ENCODE measurements at places on chromosomes 16 and 17. TPM values are rescaled to one million over a fixed set of nuclear protein-coding genes. Genes with fewer than 3 reads are reported as not detected.

- H3K4me3 ChIP-seq, result no peak overlapping the region
- no peaks in the 10 kb centered on the region for H3K36me3 ChIP-seq
- no peaks in the 10 kb centered on the region for H3K4me1 ChIP-seq
- no peak overlapping the region for H3K27ac ChIP-seq
Observed at GRCh38 chr17:68820825-68821481, 134.2 kb downstream of the ABCA8 start.

DNA sequence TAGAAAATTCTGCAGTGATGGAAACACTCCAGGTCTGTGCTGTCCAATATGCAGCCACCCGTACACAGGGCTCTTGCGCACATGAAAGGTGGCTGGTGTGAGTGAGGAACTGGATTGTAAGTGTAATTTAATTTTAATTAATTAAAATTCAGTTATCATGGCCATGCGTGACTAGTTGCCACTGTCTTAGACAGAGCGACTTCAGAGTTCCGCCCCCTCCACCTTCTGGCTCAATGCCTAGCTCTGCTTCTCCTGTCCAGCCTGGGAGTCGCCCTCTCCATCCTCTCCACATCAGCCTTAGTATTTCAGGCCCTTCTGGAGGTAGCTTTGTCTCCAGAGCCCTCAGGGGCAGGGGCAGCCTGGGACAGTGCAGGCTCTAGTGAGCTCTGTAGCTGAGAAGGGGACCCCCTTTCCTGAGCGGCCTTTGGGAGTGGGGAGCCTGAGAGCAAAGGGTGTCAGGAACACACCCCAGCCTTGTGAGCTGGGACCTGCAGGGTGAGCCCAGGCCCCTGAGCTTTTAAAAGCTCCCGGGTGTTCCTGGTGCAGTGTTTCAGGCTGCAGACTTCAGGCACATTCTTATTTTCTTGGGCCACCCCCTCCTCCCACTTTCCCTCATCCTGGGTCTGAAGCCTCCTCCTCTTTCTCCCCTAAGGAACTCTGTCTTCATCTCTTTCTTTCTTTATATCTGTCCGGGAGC, 99.4 kb downstream of the IRF8 start:
- H3K4me3 ChIP-seq, result no peak overlapping the region
- DNase-seq, result no peak
- peaks cover 27% of the 10 kb centered on the region for H3K4me1 ChIP-seq
- peak overlapping the region; percentile 32 for H3K27ac ChIP-seq
- no peaks in the 10 kb centered on the region for H3K36me3 ChIP-seq

- H3K36me3 ChIP-seq, result peaks cover 2% of the 10 kb centered on the region
- no peak overlapping the region for H3K27ac ChIP-seq
- no peak for DNase-seq
- no peaks in the 10 kb centered on the region for H3K4me1 ChIP-seq
- no peaks in the 10 kb centered on the region for H3K27me3 ChIP-seq
Observed at GRCh38 chr16:297832-298231, 14.9 kb downstream of the PDIA2 start.

- H3K27me3 ChIP-seq, result no peaks in the 10 kb centered on the region
- peak overlapping the region; percentile 97 for H3K27ac ChIP-seq
- peaks cover 35% of the 10 kb centered on the region for H3K36me3 ChIP-seq
- H3K4me1 ChIP-seq, result peaks cover 47% of the 10 kb centered on the region
- peak overlapping the region; percentile 68 for H3K4me3 ChIP-seq
Observed at GRCh38 chr17:78771758-78772382, 10.2 kb downstream of the CYTH1 start.

GRCh38 chr16:69260506-69260905, 50.6 kb upstream of the VPS4A start:
- H3K36me3 ChIP-seq, result peaks cover 13% of the 10 kb centered on the region
- no peak overlapping the region for H3K27ac ChIP-seq
- H3K4me3 ChIP-seq, result no peak overlapping the region

GRCh38 chr16:70391881-70392481, 45.3 kb downstream of the DDX19A start:
- no peaks in the 10 kb centered on the region for H3K4me1 ChIP-seq
- no peak overlapping the region for H3K4me3 ChIP-seq
- no peaks in the 10 kb centered on the region for H3K27me3 ChIP-seq
- peaks cover 3% of the 10 kb centered on the region for H3K36me3 ChIP-seq
- no peak for DNase-seq

GRCh38 chr17:50177983-50178834, 12.4 kb downstream of the SGCA start:
- peaks cover 22% of the 10 kb centered on the region for H3K4me1 ChIP-seq
- no peak overlapping the region for H3K4me3 ChIP-seq
- H3K27me3 ChIP-seq, result peaks cover 6% of the 10 kb centered on the region
- H3K36me3 ChIP-seq, result no peaks in the 10 kb centered on the region
- peak; percentile 40 for DNase-seq

DNA sequence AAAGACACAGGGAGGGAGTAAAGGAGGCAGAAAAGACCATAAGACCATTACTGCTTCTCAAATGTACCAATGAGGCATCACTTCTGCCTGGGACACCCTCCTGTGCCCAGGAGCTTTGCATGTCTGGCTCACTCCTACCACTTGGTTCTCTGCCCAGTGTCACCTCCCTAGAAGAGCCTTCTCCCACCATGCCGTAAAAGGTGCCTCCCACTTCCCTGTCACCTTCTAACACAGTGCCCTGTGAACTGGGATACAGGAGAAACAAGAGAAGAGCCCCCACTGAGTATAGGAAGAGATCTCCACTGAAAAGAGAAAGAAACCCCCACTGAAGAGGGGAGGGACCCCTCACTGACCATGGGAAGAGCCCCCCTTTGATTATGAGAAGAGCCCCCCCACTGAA, 484.7 kb downstream of the SOX9 start:
- no peaks in the 10 kb centered on the region for H3K36me3 ChIP-seq
- peaks cover 21% of the 10 kb centered on the region for H3K27me3 ChIP-seq
- DNase-seq, result no peak
- H3K27ac ChIP-seq, result no peak overlapping the region
- H3K4me3 ChIP-seq, result no peak overlapping the region

DNA sequence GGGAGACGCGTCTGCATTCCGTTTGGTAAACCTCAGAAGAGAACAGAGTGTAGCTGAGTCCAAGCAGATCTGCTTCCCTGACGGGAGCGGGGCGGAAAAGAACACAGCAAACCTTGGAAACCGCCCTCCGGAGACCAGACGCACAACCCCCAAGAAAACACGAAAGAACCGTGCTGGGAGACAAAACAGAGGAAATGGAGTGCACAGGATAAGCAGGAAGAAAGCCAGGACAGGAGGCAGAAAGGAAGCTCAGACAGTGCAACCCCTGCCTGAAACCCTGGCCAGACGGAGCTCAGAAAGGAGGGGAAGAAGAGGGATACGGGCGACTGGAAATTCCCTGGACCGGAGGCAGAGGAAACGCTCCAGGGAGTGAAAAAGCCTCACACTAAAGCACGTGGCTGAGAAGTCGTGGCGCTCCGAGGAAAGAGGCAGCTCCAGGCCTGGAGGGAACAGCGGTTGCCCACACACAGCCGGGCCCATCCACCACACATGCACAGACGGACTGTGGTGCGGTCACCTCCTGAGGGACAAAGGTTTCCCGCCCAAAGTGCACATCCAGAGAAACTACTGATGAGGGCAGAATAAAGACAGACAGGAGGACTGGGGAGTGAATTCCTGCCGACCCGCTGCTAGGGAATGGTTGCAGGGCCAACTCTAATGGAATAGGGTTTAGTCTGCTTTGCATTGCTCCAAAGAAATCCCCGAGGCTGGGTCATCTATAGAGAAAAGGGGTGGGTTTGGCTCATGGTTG, 10.2 kb downstream of the DPEP1 start:
- H3K27ac ChIP-seq, result no peak overlapping the region
- no peaks in the 10 kb centered on the region for H3K4me1 ChIP-seq
- H3K27me3 ChIP-seq, result peaks cover 10% of the 10 kb centered on the region
- H3K36me3 ChIP-seq, result no peaks in the 10 kb centered on the region

- no peak overlapping the region for H3K4me3 ChIP-seq
- H3K27me3 ChIP-seq, result peaks cover 47% of the 10 kb centered on the region
- no peaks in the 10 kb centered on the region for H3K4me1 ChIP-seq
- no peak for DNase-seq
- H3K27ac ChIP-seq, result no peak overlapping the region
- H3K36me3 ChIP-seq, result no peaks in the 10 kb centered on the region
Observed at GRCh38 chr17:57714665-57715180, 30.4 kb downstream of the CCDC182 start.

- H3K4me1 ChIP-seq, result no peaks in the 10 kb centered on the region
- no peak overlapping the region for H3K27ac ChIP-seq
- no peak for DNase-seq
- no peaks in the 10 kb centered on the region for H3K27me3 ChIP-seq
Observed at GRCh38 chr16:76940251-76940650, 250.7 kb upstream of the MON1B start.

GRCh38 chr16:69467080-69467479, 42.7 kb downstream of the CYB5B start:
- H3K4me3 ChIP-seq, result no peak overlapping the region
- H3K27me3 ChIP-seq, result no peaks in the 10 kb centered on the region
- H3K36me3 ChIP-seq, result peaks cover 29% of the 10 kb centered on the region
- H3K27ac ChIP-seq, result no peak overlapping the region
- peaks cover 63% of the 10 kb centered on the region for H3K4me1 ChIP-seq

- no peaks in the 10 kb centered on the region for H3K36me3 ChIP-seq
- H3K4me3 ChIP-seq, result no peak overlapping the region
- no peak for DNase-seq
- no peak overlapping the region for H3K27ac ChIP-seq
- H3K27me3 ChIP-seq, result peaks cover 1% of the 10 kb centered on the region
- H3K4me1 ChIP-seq, result no peaks in the 10 kb centered on the region
Observed at GRCh38 chr16:54508351-54508750, 221.8 kb upstream of the IRX3 start.

- no peak overlapping the region for H3K27ac ChIP-seq
- no peak overlapping the region for H3K4me3 ChIP-seq
- DNase-seq, result peak; percentile 45
- no peaks in the 10 kb centered on the region for H3K27me3 ChIP-seq
Observed at GRCh38 chr16:89192956-89193575, 7.3 kb downstream of the SLC22A31 start.

- DNase-seq, result no peak
- H3K4me3 ChIP-seq, result no peak overlapping the region
- no peak overlapping the region for H3K27ac ChIP-seq
- H3K27me3 ChIP-seq, result no peaks in the 10 kb centered on the region
- H3K4me1 ChIP-seq, result peaks cover 19% of the 10 kb centered on the region
Observed at GRCh38 chr17:76566988-76567431, 18.6 kb downstream of the ST6GALNAC2 start.

- H3K27me3 ChIP-seq, result no peaks in the 10 kb centered on the region
- H3K4me1 ChIP-seq, result peaks cover 43% of the 10 kb centered on the region
- peak overlapping the region; percentile 41 for H3K27ac ChIP-seq
- peaks cover 42% of the 10 kb centered on the region for H3K36me3 ChIP-seq
- DNase-seq, result peak; percentile 25
Observed at GRCh38 chr17:49404361-49404760, 10.3 kb downstream of the PHB1 start.

GRCh38 chr17:1068356-1068755, 71.4 kb downstream of the TIMM22 start:
- no peaks in the 10 kb centered on the region for H3K27me3 ChIP-seq
- H3K4me3 ChIP-seq, result no peak overlapping the region
- DNase-seq, result no peak
- H3K36me3 ChIP-seq, result peaks cover 49% of the 10 kb centered on the region
- H3K27ac ChIP-seq, result no peak overlapping the region

GRCh38 chr16:56295059-56295665, 103.9 kb downstream of the GNAO1 start:
- peaks cover 6% of the 10 kb centered on the region for H3K27me3 ChIP-seq
- H3K27ac ChIP-seq, result no peak overlapping the region
- DNase-seq, result no peak
- H3K4me1 ChIP-seq, result peaks cover 3% of the 10 kb centered on the region
- no peak overlapping the region for H3K4me3 ChIP-seq

- H3K27me3 ChIP-seq, result no peaks in the 10 kb centered on the region
- H3K27ac ChIP-seq, result no peak overlapping the region
- no peaks in the 10 kb centered on the region for H3K36me3 ChIP-seq
- H3K4me1 ChIP-seq, result no peaks in the 10 kb centered on the region
Observed at GRCh38 chr16:65958086-65958485, 408.4 kb upstream of the CDH5 start.

DNA sequence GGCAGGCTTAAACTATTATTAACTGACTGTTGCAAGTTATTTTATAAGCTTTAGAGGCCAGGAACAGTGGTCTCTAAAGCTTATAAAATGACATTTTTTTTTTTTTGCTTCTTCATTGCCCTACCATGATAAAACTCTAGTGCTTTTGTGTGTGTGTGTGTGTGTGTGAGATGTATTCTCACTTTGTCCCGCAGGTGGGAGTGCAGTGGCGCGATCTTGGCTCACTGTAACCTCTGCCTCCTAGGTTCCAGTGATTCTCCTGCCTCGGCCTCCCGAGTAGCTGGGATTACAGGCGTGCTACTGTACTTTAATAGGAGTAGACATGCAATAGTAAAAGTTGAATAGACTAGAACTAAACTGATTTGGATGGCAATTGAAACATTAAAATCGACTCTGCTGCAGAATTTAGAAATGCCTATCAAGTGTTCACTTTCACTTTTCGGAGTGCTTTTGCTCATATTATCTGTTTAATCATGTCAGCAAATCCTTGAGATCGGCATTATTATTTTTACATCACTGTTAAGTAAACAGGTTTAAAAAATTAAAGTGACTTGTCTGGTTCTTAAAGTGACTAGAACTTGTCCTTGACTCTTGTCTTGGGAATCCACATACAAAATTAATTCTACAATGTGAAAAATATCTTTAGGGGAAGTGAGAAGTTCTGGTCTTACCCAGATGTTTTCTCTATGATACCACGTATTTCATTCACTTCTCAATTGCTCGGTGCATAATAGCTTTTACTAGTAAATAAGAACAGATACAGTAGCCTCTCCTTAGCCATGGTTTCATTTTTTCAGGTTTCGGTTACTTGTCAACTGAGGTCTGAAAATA, 8.4 kb upstream of the PCTP start:
- no peak overlapping the region for H3K27ac ChIP-seq
- no peaks in the 10 kb centered on the region for H3K4me1 ChIP-seq
- no peak overlapping the region for H3K4me3 ChIP-seq
- no peaks in the 10 kb centered on the region for H3K36me3 ChIP-seq
- no peak for DNase-seq

GRCh38 chr16:69073181-69073702, 32.2 kb upstream of the HAS3 start:
- DNase-seq, result no peak
- no peaks in the 10 kb centered on the region for H3K36me3 ChIP-seq
- H3K4me3 ChIP-seq, result no peak overlapping the region
- H3K27ac ChIP-seq, result no peak overlapping the region
- H3K27me3 ChIP-seq, result no peaks in the 10 kb centered on the region
- no peaks in the 10 kb centered on the region for H3K4me1 ChIP-seq

- H3K36me3 ChIP-seq, result no peaks in the 10 kb centered on the region
- H3K27me3 ChIP-seq, result no peaks in the 10 kb centered on the region
- no peak overlapping the region for H3K27ac ChIP-seq
- H3K4me1 ChIP-seq, result no peaks in the 10 kb centered on the region
- no peak for DNase-seq
- no peak overlapping the region for H3K4me3 ChIP-seq
Observed at GRCh38 chr17:22510504-22510903, 818.2 kb downstream of the KCNJ18 start.

GRCh38 chr16:52535076-52535475, 11.9 kb downstream of the TOX3 start:
- H3K4me1 ChIP-seq, result no peaks in the 10 kb centered on the region
- H3K27me3 ChIP-seq, result no peaks in the 10 kb centered on the region
- no peaks in the 10 kb centered on the region for H3K36me3 ChIP-seq
- H3K27ac ChIP-seq, result no peak overlapping the region
- no peak overlapping the region for H3K4me3 ChIP-seq

Gene SLFN13
- total RNA-seq, result 50.4 TPM

Gene HBA1
- not detected for total RNA-seq

Gene TLCD2
- 0.12 TPM for total RNA-seq

Gene ATP6V0C
- 103 TPM for total RNA-seq

Gene GUCY2D
- total RNA-seq, result not detected

Gene CMTM1
- 12.3 TPM for total RNA-seq

Gene CENPT
- total RNA-seq, result 64.0 TPM

Gene KRT32
- total RNA-seq, result not detected

Gene ATAD5
- total RNA-seq, result 27.1 TPM

Gene LRRC75A
- 1.7 TPM for total RNA-seq

Gene TVP23A
- total RNA-seq, result not detected

Data from activated CD4-positive, alpha-beta T cell treated with anti-CD3 and anti-CD28 coated beads, Interleukin-2, amount 10 ng/mL, durations not matched to agents 7 days and 5 days (primary cell).